Renal pelvis (tissue), 12 donors: ENCODE measurements at places on chromosomes 4 and X. TPM values are rescaled to one million over a fixed set of nuclear protein-coding genes. Genes with fewer than 3 reads are reported as not detected.

The AADAT gene
- polyA plus RNA-seq = 31.5 TPM

The FGF16 gene
- polyA plus RNA-seq = not detected

- no peak for DNase-seq
Measured at GRCh38 chr4:166802346-166802745, 431.9 kb downstream of the SPOCK3 start.

The GIMD1 gene
- not detected for polyA plus RNA-seq

DNA sequence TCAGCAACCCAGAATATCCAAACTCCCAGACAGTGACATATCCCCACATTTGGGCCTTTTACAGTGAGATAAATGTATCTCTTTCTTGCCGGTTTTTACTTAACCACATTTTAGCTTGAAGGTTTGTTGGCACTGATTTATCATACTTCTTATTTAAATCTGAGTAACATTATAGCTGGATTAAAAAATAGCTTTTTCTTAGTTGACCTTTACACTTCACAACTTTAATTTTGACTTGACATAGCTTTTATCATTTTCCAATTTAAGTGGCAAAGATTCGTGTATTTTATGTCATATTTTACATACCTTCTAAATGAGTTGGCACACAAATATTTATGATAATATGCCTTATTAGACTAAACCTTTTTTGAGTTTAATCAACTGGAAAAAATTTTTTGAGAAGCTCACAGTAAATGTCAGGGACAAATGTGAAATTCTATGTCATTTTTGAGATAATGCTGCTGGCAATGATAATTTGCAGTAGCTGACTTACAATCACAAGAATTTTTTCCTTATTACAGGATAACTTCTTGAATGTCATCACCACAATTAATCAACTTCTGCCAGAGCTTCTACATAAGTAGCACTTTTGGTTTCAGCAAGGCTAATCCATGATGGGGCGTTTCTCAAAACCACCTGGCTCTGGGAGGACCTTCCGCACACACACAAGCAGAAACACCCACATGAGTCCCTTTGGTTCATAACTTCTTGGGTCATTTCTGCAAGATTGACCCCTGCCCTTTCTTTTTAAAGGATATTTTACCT lies 80.3 kb downstream of the SYTL5 start:
- no peak for DNase-seq

The SMIM10 gene
- polyA plus RNA-seq = 9.4 TPM

The VCX gene
- 0.37 TPM for polyA plus RNA-seq

The F9 gene
- polyA plus RNA-seq = not detected

DNA sequence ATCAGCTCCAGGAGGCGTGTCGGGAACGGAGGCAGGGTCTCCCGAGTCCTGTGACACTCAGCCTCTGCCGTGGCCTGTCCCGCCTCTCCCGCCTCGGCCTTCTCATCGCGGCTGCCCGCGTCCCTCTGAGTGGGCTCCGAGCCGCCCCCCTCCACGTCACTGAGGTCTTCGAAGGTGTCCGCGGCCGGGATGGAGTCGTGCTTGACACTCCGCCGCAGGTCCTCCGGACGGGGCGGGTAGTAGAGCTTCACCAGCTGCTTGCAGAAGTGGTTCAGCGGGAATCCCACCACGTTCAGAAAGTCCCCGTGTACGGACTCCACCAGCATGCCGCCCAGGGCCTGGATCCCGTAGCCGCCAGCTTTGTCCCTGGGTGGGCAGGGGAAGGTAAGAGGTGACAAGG lies 25.0 kb downstream of the ASMTL start:
- no peak for DNase-seq

GRCh38 chr4:143391895-143392294 lies 55.2 kb downstream of the GAB1 start:
- DNase-seq = no peak

The POU3F4 gene
- polyA plus RNA-seq = 7.2 TPM

The PPP1R2C gene
- not detected for polyA plus RNA-seq

GRCh38 chr4:89306486-89307177 lies 968 bp downstream of the GPRIN3 start:
- no peak for DNase-seq
